IMR-90 (cell line): ENCODE measurements at places on chromosomes 4 and X.

DNA sequence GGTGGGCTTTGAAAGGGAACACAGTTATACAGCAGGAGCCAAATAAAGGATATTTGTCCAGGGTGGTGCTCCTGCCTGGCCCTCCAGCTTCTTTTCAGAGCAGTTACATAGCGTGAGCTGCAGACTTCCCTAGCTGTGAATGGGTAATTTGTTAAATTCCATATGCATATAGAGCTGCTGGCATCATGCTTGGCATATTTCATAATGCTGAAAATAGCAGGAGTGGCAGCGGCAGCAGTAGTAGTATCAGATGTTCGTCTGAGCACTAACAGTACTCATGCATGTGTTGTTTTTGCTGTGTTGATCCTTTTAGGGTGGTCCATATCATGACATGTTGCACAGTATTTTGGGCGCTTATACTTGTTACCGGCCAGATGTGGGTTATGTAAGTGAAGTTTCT lies 33.6 kb upstream of the TADA2B start:
- no peak for DNase-seq

DNA sequence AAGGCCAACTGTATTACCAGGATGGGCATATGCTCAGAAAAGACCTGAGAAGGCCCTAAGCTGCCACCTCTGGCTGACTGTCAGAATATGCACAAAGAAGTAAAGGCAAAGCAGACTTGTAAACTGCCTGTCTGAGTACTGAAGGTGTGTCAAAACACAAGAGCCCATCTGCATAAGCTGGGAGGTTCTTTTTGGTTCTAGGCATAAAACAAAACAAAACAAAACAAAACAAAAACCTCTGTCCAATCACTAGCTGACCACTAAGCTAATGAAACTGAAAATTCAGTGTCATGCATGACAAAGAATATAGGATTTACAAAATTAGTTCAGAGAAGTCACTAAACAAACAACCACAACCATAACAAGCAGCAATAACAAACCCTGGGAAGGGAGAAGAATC lies 20.6 kb downstream of the SH3D19 start:
- no peak for DNase-seq

GRCh38 chr4:108446556-108446955 lies 173.8 kb upstream of the RPL34 start:
- DNase-seq: no peak

DNA sequence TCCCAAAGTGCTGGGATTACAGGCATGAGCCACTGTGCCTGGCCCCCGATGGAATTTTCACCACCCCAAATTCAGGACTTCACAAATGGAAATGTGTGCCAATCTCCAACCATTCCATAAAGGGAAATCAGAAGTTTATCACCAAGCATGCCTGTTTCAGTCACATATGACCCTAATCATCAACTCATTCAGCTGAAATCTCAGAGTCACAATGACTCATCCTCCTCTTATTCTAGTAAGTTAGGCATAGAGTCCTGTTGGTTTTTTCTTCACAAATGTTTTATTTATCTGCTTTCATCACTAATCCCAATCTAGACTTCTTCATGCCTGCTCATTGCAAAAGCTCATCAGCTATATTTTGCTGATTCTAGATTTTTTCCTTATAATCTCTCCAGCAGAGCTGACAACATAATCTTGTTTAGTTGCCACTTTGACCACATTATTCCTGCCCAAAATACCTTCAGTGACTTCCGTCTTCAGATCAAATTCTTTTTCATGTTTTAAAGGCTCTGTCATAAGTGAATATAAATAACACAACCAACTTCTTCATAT lies 83.3 kb downstream of the SLC7A11 start:
- DNase-seq: peak; percentile 91

DNA sequence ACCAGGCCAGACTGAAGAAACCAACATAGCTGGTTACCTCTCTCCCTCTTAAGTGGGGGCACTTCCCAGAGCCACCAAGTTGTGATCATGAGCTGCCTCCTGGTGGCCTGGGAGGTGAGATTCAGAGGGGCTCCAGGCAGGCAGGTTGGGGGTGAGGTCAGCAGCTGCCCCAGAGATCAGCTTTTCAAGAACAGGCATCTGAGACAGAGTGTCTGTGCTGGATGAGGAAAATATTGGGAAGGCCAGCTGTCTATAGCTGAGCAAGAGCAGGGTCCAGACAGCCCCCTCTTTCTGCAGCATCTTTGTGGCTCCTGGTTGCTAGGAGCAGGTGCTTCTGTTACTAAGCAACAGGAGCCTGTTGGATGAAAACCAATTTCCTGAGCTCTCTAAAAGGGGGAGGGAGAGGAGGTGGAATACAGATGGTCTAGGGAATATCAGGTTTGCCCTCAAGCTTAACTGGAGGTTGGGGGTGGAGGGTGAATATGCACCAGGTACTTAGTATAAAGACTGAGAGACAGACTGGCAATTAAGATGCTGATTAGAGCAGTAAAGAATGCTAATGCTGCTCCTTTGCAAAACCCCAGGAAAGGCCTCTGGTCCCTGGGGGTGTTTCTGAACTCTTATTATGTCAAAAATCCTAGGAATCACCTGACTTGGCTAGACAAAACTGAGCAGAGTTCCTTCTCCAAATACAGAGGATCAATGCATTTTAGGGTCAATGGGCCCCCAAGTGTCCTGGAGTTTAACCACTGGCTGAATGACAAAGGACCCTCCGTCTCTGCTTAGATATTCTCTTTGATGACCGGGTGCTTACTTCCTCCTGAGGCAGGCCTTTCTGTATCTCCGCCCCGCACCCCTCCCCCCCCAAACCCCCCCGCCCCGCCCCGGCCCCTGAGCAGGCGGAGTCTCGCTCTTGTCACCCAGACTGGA lies 21.4 kb downstream of the ZCCHC13 start:
- DNase-seq: no peak

DNA sequence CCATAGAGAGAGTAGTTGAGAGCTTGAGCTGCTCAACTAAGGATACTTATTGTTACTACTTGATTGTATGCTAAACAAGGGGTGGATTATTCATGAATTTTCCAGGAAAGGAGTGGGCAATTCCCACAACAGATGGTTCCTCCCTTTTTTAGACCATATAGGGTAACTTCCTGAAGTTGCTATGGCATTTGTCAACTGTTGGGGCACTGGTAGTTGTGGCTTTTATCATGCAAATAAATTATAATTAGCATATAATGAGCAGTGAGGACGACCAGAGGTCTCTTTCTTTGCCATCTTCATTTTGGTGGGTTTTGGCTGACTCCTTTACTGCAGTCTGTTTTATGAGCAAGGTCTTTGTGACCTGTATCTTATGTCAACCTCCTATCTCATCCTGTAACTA lies 1403.5 kb upstream of the PABPC4L start:
- no peak for DNase-seq

DNA sequence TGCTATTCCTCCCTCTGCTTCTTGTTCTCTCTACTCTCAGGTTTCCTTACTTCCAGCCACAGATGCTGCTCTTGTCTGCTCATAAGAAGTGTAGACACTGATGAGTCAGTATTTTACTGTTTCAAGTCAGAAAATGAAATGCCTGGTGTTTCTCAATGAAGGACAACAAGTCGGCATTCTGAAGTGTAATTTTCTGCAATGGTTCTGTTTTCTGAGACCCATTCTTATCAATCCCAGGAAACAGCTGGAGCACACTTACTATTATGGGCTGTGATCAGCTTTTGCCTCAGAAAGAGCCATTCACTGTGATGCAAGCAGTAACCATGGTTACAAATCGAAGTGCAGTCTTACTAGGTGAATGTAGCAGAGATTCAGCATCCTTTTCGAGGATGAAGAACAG lies 42.0 kb downstream of the SLC4A4 start:
- DNase-seq: peak; percentile 79

DNA sequence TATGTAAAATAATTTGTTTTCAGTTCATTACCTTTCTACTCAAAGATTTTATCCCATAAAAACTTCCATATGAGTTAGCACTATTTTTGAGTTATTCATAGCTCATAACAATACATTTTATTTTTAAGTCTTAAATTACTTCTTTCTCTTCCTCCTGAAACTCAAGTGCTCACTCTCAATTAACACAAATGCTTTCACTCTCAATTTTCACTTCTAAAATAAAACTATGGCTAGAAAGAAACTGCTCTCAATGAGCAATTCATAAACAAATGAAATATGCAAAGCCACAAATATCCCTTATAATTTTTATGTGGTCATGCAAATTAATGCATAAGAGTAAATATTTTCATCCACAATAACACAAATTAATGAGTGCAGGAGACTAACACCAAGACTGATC lies 38.8 kb downstream of the MAML3 start:
- DNase-seq: no peak

GRCh38 chrX:37993837-37994619 lies 12.3 kb upstream of the SYTL5 start:
- DNase-seq: no peak

DNA sequence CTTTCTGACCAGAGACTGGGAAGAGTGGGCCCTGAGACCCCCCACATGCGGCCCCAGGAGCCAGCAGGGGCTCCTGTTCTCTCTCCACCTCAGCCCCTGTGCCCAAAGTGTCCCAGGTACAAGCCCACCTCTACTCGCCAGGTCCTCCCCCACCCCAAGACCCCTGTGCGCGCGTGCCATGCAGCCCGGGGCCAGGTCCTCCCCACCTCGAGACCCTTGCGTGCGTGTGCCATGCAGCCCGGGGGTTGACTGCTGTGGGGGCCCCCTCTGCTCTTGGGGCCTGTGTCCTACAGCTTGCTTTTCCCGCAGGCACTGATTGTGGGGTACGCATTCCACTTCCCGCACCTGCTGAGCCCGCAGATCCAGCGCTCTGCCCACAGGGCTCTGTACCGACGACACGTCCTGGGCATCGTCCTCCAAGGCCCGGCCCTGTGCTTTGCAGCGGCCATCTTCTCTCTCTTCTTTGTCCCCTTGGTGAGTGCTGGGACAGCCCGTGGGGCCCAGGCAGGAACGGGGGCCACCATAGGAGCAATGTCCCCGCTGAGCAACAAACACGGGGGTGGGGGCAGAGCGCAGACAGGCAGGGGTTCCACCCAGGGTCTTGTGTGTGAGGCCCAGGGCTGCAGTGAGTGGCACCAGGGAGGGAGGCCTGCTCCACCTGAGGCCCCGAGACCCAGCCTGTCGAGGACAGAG lies 20.3 kb downstream of the DGKQ start:
- no peak for DNase-seq

GRCh38 chr4:128906581-128906980 lies 97.1 kb downstream of the JADE1 start:
- DNase-seq: no peak
